ENCODE measurements at places on chromosomes 13 and 19.

DNA sequence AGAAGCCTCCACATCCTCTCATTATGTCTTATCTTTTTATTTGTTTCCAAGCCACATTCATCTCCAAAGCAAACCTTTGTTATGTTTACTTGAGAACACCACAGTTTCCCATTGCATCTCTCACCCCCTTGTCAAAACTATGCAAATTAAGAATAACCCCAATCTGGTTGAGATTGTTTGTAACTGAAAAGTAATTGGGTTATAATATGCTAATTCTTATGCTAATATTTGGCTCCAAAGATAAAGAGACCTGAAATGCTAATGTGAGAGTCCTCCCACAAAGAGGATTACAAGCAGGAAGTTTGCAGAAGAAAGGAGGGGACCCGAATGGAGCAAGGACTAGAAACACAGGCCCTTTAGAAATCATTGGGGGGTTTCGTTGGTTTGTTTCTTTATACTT, 92.9 kb upstream of the UBL3 start:
- DNase-seq = no peak

GRCh38 chr13:29476046-29476445, 119.4 kb downstream of the SLC7A1 start:
- no peak for DNase-seq

GRCh38 chr13:82717249-82717648, 1165.0 kb downstream of the SLITRK1 start:
- no peak for DNase-seq

DNA sequence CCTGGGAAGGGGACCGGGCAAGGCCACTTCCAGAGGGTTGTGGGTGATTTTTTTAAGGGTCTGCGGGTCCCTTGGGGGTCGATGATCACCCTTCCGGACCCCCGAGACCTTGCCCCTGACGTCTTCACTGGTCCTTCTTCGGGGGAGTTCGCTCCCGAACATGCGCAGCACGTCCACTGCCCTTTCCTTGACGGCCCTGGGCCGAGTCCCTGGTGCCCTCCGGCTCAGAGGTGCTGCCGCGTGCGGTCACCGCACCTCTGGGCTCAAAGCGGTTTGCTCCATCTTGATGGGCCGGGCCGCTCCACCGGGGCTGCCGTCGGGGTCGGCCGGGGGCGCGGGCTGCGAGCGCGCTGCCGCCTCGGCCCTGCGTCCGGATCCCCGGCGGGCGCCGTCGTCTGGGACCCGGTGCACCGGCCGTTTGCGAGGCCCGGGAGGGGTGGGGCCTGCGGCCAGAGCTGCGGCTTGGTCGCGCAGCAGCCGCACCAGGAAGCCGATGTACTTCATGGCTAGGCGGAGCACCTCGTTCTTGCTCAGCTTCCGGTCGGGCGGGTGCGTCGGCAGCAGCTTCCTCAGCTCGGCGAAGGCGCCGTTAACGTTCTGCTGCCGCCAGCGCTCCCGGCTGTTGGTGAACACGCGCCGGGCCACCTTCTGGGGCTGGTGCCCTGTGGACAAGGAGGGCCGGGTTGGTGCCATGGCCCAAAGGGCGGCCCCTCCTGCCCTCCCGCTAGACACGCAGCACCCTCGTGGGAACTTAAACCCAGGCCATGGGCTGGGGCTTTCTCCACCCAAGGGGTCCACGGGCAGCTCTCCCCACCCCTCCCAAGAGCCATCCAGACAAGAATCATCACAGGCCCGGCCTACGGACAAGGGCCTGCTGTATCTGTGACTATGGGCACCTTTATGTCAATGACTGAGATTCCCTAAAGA, 3.3 kb downstream of the LYL1 start:
- DNase-seq = no peak

- no peak for DNase-seq
Measured at GRCh38 chr19:34669305-34669704, 7.7 kb downstream of the SCGB2B2 start.

GRCh38 chr19:28021259-28022185, 1191.4 kb downstream of the UQCRFS1 start:
- no peak for DNase-seq

- DNase-seq = no peak
Measured at GRCh38 chr13:102930566-102930965, 84.7 kb downstream of the ERCC5 start.

GRCh38 chr13:39816936-39817335, 161.5 kb downstream of the COG6 start:
- no peak for DNase-seq

DNA sequence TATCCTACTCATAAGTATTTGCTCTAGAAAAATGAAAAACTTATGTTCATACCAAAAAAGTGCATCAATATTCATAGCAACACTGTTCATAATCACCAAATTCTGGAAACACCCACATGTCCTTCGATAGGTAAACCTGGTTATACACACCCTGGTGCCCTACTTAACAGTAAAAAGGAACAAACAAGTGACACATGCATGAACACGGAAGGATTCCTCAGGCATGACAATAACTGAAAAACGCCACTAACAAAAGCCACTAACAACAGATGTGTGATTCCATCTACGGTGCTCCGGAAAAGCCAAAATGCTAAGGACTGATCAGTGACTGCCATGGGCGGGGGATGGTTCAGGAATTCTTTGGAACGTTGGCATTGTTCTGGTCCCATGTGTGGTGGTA, 65.5 kb downstream of the STK24 start:
- no peak for DNase-seq

DNA sequence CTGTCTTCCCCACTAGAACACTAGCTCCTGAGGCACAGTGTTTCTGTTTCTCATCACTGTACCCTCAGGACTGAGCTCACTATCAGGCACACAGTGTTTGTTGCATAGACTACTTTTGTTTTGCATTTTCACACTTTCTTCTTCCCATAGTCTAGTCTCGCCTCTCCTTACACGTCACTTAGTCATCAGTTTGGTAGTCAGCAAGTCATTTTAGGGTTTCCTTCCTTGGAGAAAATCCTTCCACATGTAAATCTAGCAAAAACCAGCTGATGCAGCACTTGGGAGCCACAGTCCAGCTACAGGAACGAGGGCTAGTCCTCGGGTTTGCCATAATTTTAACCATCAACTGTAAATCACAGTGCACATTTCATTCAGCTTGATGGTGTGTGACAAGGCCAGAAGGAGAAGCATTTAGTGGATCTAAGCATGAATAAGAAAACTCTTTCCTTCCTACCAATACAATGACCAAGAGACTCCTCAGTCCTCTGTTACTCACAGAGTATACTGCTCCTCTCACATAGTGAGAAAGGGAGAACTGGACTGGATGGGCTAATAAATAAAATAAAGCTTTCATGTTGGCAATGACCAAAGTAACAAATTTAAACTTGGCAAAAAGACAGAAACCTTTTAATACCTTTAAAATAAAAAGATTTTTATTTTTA, 221.0 kb downstream of the KLF12 start:
- DNase-seq = no peak

- no peak for DNase-seq
Measured at GRCh38 chr13:89660752-89661151, 1686.7 kb upstream of the MIR17HG start.

GRCh38 chr13:107976628-107977027, 238.7 kb downstream of the LIG4 start:
- DNase-seq = no peak

DNA sequence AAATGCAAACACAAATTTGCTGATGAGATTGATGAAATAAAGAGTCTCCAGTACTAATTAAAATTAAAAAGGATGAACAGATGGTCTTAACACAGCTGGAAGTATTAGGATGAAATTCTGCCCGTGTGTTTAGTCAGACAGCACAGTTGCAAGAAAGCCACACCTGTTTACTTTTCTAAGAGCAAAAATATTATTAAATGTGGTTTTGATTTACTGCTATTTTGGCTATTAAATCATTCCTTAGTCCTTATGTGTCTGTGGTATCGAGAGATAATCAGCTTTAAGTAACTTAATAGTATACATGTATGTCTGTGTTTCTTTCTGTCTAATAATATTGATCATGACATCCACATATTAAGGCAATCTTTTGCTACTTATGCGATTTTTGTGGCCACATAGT, 494.9 kb downstream of the GPC6 start:
- no peak for DNase-seq

GRCh38 chr19:54208784-54209057, 8.1 kb downstream of the RPS9 start:
- no peak for DNase-seq

GRCh38 chr13:93450191-93450621, 223.6 kb downstream of the GPC6 start:
- DNase-seq = no peak

DNA sequence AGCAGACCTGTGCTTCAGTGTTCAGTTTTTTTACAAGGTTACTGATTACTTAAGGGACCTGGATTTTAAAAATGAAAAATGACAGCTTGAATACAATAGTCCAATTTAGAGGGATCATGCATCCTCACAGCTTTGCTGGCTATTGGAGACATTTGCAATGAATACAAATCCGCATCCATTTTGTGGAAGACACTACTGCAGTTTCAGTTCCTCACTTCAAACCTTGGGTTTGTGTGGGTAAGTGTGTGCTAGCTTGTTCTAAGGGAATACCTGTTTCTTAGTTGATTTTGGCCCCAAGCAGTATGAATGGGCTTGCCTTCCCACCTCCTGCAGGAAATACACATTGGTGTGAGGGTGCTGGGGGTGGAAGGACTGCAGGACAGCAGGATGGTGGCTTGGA, 222.4 kb downstream of the OLFM4 start:
- DNase-seq = no peak

DNA sequence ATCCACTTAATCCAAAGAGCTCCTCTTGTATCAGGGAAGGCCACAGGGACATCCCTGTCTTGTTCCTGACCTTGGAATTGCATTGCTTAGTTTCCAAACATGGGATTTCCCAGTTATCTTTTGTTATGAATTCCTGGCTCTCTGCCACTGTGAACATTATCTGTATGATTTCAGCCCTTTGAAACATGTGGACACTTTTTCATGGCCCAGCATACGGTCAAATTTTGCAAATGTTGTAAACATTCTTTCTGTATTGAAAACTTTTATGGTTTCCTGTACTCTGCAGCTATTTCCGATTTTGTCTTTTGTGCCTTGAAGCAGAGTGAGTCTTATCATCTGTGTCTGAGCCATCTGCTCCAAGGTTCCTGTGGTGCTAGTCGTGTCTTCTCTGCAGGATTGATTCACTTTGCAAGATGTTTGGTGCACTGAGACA, 4.5 kb upstream of the CFAP97D2 start:
- no peak for DNase-seq

DNA sequence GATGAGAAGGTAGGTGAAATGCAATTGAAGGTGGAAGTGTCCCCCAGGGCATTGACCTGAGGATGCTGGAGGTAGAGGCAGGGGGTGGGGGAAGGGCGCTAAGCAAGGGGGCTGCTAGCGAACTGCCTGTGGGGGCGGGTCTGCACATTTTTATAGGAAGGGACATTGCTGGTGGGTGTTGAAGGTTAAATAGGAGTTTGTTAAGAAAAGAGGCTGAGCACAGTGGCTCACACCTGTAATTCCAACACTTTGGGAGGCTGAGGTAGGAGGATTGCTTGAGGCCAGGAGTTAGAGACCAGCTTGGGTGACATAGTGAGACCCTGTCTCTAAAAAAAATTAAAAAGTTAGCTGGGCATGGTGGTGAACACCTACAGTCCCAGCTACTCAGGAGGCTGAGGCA, 5.5 kb upstream of the ACP4 start:
- DNase-seq = no peak

DNA sequence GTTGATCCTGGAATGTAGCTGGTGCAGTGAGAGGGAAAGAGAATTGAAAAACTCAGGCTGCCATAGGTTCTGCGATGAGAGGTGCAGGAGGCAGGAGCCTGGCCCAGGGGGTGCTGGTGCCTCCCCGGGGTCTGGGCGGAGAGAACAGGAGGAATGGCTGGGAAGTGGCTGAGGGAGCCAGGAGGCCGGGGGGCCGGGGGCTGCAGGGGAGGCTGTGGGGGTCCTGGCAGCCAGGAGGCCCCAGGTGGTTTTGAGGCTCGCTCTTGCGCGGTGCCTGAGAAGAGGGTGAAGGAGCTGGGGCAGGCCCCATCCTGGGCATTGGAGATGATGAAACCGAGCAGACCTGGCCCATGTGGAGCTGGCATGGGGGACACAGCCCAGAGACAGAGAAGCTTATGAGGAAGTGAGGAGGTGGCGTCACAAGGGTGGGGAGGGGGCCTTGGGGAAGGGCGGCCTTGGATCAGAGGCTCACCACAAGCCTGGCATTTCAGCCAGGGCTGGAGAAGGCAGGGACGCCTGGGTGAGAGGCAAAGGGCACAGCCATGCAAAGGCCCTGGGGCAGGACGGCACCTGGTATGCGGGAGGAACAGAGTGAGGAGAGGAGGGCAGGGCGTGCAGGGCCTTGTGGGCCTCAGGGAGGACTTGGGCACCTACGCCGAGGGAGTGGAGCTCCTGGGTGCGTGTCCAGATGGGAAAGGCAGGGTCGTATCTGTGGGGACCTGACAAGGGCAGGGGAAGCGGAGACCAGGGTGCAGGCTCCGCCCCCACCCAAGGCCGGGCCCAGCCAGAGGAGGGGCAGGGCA, 1.3 kb upstream of the TEKTIP1 start:
- no peak for DNase-seq

GRCh38 chr19:32800754-32801153, 68.8 kb downstream of the SLC7A9 start:
- no peak for DNase-seq

DNA sequence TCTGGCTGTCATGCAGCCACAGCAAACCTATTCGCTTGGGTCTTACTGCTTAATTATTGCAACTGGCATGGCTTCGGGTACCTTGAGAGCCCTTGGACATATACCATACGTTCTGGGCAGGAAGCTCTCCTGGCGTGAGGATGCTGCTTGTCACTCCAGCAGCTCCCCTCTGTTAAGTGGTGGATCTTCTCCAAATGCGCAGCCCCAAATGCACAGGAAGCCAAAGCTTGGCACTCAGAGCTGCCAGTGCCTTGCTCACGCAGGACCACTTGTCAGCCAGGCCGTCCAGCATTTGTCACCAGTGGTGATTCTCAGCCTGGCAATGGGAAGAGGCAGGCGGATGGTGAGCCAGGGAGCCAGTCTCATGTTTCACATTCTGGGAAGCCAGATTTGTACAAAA, 158.6 kb downstream of the KATNAL1 start:
- DNase-seq = no peak

DNA sequence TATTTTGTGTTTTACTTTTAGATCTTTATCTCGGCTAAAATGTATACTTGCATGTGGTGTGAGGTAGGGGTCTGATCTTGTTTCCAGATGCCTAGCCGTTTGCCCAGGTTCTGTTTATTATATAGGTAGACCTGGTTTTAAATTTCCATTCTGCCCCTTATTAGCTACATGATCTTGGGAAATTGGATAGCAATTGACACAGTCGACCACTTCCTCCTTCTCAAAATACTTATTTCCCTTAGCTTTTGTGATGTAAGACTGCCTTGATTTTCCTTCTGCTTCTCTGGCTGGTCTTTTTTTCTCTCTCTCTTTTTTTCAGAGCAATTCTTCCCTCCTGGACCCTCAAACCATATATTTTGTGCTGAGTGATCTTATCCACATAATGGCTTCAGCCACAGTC, 3.0 kb upstream of the PGLYRP1 start:
- no peak for DNase-seq

DNA sequence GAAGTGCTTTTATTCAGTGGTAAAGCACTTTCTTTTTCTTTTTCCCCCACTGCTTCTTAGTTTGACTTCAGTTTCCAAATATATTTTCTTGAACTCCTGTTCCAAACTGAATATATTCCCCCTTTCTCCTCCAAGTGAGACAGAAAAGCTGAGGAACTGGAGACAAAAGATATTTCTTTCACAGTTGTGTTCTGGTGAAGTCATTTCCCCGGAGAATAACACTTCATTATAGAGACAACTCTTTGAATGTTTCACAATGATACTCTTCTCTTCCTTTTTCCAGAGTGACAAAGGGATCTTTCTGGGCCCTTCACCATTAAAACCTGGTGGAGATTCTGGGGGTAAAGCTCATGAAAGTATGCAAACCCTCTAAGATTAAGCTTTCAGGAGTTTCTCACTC, 860.8 kb upstream of the SLITRK5 start:
- no peak for DNase-seq

Data from neural crest cell (in vitro differentiated cells).